Activated CD4-positive, alpha-beta T cell treated with anti-CD3 and anti-CD28 coated beads, Interleukin-10, Interleukin-2, amounts not matched to agents 100 ng/mL and 50 ng/mL, durations not matched to agents 16 hours and 8 hours (primary cell): ENCODE measurements at places on chromosomes 16 and 17.

GRCh38 chr16:10678655-10679054 is 16.1 kb downstream of the TEKT5 start:
- DNase-seq, result no peak

- DNase-seq, result no peak
Measured at GRCh38 chr17:82416771-82417170, 1.4 kb upstream of the HEXD start.

- DNase-seq, result no peak
Measured at GRCh38 chr17:31275116-31275515, 21.9 kb downstream of the OMG start.

DNA sequence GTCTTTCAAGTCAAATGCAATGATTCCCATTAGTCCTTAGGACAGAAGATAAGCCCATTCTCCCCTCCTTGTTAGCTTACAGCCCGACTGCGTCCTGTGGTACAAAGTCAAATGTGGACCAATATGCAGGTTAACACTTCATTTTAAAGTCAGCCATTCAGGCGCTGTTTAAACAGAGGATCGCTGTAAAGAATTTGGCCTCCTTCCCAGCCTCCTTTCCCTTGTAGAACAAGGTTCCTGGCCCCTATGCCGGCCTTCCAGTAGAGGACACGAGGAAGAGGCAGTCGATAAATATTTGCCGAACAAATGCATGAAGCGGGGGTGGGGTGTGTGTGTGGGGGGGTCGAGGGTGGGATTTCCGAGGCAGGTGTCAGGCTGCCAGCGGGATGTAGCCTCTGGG is 4.3 kb downstream of the SDK2 start:
- no peak for DNase-seq

- DNase-seq, result no peak
Measured at GRCh38 chr16:18802767-18803343, 1.5 kb upstream of the ARL6IP1 start.

GRCh38 chr17:78779850-78780249 is 2.2 kb downstream of the CYTH1 start:
- DNase-seq, result peak; percentile 85

GRCh38 chr16:17289674-17290635 is 180.8 kb downstream of the XYLT1 start:
- no peak for DNase-seq

GRCh38 chr16:10961231-10961630 is 16.9 kb downstream of the CLEC16A start:
- DNase-seq, result peak; percentile 58

- no peak for DNase-seq
Measured at GRCh38 chr16:58339452-58339981, 44.7 kb upstream of the PRSS54 start.

GRCh38 chr17:29141514-29141876 is 38.7 kb downstream of the MYO18A start:
- no peak for DNase-seq

DNA sequence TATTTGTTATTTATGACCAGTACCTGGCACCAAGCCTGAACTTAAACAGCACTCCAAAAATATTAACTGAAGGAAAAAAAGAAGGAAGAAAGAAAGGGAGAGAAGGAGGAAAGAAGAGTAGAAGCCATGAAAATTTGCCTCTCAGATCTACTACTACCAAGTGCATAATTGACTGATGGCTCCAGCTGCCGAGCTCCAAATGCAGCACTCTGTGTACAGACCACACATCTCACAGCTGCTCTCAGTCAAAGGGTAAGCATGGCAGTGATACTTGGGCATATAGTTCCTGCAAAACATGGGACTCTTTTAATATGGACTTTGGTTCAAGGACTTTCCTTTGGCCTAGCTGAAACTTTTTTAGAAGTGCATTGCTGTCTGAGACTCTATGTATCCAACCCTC is 44.0 kb upstream of the NOG start:
- DNase-seq, result no peak

DNA sequence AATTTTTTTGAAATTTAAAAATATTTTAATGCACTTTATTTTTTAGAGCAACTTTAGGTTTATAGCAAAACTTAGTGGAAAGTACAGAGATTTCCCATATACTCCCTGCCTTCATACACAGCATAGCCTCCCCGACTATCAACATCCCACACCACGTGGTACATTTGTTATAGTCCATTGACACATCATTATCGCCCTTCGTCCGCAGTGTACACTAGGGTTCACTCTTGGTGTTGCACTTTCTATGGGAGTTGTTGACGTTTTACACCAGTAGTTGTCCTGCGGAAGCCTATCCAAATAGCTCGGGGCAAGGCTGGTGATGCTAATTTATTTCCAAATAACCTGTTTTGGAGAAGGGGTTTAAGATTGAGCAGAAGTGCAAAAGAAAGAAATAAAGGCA is 52.6 kb downstream of the MYH3 start:
- no peak for DNase-seq

GRCh38 chr16:47046726-47047523 is 73.5 kb upstream of the DNAJA2 start:
- DNase-seq, result no peak

DNA sequence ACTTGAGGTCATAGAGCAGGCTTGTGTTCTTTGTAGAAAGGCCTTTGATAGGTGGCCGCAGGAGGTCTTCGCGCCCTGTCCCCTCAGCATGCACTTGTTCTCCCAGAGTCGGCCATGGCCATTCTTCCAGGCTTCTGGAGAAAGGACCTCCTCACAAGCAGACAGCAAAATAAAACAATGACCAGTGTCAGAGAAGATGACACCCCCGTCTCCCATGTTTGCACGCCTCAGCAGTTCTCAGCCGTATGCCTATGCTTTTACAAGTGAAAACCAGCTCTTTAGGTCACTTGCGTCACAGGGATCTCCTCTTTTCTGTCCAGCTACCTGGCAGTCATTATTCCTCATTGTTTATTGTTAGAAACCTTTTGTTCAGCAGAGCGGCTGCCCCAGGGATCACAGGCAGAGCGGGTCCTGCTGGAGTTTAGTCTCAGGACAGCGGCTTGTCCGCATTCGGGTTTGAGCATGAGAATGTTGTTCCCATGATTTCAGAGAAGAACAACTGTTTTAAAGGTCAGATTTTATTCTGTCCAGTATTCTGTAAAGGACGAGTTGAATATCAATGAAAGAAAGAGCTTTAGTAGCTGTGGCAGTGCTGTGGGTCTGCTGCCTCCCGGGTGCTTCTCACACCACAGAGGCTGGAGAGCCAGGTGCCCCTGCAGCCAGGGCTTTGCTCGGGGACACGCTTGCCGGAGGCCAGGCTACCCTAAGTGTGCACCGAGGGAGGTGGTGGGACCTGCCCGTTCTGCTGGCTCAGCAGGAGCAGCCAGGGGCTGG is 123.9 kb downstream of the RPTOR start:
- no peak for DNase-seq

DNA sequence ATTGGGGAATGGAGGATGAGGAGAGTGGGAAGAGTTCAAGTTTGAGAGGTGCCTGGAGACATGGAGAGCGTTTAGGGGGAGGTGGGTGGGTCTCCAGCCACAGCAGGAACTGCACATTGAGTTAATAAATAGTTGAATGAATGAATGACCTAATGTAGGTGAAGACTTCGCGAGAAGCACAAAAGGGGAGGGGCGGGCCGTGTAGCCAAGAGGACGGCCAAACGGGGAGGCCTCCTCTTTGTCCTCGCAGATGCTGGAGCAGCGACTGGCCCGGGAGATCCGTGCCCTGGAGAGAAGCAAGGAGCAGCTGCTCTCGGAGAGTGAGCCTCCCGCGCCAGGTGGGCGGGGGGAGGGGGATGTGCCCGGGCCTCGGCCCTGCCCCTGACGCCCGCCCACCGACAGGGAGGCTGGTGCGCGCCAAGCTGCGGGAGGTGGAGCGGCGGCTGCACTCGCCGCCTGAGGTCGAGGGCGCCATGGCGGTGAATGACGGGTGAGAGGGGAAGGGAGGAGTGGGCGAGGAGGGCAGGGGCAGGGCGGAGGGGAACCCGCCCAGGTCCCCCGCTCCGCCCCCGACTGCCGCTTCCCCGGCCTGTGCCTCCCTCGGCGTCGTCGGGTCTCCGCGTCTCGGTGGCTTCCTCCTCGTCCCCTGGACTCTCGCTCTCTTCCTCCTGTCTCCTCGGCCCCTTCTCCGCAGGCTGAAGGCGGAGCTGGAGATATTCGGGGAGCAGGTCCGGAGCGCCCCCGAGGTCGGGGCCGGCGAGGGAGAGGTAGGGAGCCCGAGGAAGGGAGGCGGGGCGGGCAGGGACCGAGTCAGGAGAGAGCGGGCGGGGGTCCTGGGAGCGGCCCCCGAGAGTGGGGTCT is 12.9 kb downstream of the SYCE1L start:
- peak; percentile 71 for DNase-seq

- DNase-seq, result peak; percentile 88
Measured at GRCh38 chr17:35080536-35080935, 17.0 kb upstream of the RFFL start.

DNA sequence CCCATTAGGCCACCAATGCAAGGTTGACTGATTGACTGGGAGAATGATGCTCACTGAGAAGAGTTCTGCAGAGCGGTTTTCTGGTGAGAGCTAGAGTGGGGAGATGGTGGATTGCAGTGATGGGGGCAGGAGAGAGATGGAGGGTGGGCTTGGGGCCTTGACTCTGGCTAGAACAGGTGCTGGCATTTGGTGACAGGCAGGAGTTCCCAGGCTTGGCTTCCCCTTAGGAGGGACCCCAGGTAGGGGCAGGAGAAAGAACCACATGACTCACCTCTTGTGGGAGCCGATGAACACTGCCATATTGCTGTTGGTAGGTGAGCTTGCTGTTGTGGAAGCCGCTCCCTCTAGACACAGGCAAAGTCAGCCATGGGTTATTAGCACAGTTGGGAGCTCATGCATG is 8.0 kb downstream of the CD300LB start:
- no peak for DNase-seq

- DNase-seq, result peak; percentile 84
Measured at GRCh38 chr17:74759243-74759801, 10.9 kb downstream of the NHERF1 start.

DNA sequence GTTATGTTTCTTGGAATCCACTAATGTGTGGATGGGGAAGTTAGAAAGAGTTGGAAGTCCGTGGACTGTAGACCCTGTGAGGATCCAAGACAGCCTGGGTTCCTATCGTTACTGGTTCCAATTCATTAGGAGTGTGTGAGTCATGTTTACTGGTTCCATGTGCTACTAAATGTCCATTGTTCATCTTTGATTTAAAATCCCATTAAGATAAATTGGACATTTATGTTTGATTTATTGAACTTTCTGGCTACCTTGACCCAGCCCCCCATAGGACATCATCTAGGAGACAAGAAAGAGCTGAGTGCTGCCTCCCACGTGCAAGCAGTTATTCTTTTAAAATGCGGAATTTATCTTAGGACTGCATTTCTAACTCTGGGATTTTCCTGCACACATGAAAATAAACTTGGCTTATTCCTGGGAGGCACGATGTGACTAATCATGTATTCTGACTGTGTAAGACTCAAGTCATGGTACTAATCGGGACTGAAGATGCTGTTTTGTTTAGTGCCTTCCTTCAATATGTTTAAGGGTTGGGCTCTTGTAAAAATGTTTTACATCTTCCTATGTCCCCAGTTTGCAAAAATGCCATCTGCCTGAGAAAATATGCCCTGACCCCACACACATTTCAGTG is 53.4 kb downstream of the RGS9 start:
- no peak for DNase-seq

GRCh38 chr16:66289986-66290385 is 76.5 kb upstream of the CDH5 start:
- DNase-seq, result no peak

DNA sequence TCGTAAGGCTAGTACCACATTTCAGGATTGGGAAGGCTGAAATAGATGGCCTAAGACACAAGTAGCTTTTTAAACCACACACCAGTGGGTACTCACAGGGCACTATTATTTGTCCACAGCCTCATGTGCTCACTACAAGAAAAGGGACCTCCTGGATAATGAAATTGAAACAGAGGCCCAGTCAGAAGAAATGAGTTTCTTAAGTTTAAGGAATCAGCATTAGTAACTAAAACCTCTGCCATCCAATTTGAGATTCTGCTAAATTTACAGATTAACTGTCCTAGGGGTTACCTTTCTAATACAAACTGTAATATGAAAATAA is 3.0 kb downstream of the USP7 start:
- DNase-seq, result no peak

DNA sequence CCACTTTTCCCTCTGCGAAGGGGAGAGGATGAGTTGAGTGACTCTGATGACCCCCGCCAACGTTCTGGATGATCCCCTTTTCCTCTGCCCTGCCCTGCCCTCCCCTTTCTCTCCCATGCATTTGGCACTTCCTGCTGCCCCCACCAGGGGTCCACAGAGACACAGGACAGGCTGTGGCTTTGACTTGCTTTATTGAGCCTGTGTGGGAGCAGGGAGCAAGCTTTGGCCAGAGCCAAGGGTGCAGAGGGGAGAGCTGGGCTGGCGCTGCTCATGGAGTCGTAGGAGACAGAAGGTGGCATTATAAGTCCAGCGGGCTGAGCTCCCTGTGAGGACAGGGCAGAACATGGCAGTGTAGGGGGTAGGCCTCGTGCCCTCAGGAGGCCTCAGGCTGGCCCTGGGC is 1.6 kb downstream of the PPY start:
- peak; percentile 20 for DNase-seq

- no peak for DNase-seq
Measured at GRCh38 chr16:84061236-84061819, 18.7 kb upstream of the SLC38A8 start.

DNA sequence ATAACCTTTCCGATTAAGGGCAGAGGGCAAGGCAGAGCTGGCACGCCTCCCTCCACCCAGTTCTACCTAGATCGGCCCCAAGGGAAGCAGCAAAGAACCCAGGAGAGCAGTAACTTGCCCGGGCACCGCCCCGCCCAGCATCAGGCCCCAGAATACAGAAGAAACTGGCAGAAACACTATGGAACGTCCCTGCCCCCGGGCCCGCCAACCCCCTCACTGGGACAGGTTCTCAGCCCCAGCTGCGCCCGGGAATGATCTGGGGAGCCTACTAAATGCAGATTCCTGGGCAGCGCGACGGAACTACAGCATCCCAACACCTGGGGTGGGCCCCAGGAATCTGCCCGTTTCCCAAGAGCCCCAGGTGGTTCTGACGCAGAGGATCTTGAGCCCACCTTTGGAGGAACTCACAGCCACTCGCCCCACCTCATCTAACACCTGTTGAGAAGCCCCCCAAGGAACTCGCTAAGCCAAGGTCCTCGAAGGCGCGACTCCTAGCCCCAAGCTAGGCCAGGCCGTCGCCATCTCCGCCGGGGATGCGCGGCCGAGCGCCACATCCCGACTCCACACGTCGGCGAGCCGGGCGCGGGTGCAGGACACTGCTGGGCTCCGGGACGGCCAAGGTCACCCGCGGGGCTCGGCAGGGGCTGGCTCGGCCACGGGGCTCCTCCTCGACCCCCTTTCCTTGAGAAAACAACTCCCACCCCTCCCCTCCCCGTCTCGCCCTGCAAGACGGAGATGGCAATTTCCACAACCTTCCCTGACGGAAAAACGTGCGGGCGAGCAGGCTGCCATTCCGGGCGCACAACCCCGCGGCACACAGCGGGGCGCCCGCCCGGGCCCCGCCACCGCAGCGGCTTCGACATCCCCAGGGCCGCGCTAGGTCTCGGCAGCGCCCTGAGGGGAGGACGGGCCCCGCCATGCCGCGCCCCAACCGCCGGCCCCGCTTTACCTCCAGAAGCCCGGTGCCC is 913 bp downstream of the CDIP1 start:
- DNase-seq, result no peak

GRCh38 chr17:1077581-1077985 is 80.7 kb downstream of the TIMM22 start:
- DNase-seq, result no peak

- peak; percentile 54 for DNase-seq
Measured at GRCh38 chr17:45050481-45051059, 862 bp downstream of the DCAKD start.

GRCh38 chr17:59287452-59287851 is 44.0 kb upstream of the YPEL2 start:
- peak; percentile 35 for DNase-seq

GRCh38 chr16:58001781-58002415 is 691 bp downstream of the USB1 start:
- no peak for DNase-seq
